Lung (tissue), 17 donors: ENCODE measurements at places on chromosomes 5 and 9. TPM values are rescaled to one million over a fixed set of nuclear protein-coding genes. Genes with fewer than 3 reads are reported as not detected.
A peak's percentile ranks its signal among the peaks of the same experiment; 100 is the strongest.

DNA sequence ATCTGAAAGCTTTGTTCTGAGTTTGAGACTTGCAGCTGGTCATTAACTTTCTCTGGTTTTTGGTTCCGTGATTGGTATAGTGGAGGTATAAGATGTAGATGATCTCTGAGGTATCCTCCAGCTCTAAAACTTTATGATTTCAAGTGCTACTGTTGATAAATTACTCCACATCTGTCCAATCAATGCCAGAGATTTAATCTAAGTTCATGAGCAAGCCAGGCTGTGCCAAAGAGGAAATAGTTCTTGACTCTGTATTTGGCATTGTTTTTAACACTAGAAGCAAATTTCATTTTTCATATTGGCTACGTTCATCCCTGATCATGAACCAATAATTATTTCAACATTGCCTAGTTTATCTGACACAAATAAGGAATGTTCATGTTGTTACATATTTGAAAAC is 28.5 kb upstream of the CHD1 start:
- no peaks in the 10 kb centered on the region for H3K4me1 ChIP-seq
- H3K27ac ChIP-seq: no peak overlapping the region
- DNase-seq: no peak
- no peaks in the 10 kb centered on the region for H3K27me3 ChIP-seq
- no peaks in the 10 kb centered on the region for H3K36me3 ChIP-seq
- no peak overlapping the region for H3K4me3 ChIP-seq

DNA sequence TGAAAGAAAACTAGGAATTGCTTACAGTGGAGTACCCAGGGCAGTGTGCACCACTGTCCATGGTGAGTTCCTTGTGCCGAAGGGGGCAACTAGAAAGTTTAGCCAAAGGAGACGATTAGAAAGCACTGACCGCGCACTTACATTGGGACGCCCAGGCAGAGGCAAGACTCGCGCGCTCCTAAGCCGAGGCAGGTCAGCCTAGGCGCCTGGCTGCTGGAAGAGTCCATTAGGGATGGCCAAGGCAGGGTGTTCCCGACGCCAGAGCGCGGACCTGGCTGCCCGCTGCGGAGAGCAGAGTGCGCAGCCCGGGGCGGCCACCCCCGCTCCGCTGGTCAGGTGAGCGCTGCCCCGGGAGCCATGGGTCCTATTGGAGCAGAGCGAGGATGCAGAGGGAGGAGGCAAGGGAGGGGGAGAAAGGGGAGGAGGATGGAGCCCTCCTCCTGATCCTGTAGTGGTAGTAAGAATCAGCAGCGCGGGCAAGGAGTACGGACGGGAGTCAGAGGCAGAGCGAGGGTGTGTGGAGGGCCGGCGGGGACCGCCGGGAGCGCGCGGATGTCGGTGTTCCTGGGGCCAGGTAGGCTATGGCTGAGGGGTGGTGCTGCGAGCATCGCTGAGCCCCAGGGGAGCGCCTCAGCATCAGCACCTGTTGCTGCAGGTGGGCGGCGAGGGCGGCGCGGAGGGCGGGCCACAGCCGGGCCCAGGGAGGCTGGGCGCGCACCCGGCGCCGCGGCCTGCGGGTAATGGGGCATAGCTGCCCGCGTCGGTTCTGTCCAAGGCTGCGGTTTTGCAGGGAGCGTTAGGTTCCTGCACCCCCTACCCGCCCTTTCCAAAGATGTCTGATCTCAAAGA is at the start of gene ADGRV1:
Gene ADGRV1 (plus strand): TSS at position 454 of the 849 bp plus-strand sequence. CDS start 99 bp downstream, at position 553.
- peak; percentile 83 for DNase-seq
- H3K4me3 ChIP-seq: peak within 1 kb of the TSS; percentile 42
- H3K27ac ChIP-seq: no peak within 1 kb of the TSS

DNA sequence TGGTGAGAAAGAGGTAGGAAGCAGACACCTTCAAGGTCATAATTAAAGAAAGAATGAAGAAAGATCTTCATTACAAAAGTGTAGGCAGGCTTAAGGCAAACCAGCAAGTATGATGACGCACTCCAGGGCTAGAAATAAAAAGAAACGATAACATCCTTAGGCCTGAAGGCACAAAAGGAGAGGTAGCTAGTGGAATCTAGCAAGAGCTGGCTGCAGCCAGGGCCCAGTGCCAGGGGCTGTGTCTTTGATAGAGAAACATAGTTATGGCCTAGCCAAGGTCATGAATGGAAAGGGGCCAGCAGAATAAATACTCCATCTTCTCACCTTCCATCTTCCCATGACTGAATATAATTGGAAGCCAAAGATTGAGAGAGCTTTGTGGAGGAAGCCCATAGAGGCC is 6.8 kb upstream of the SH3TC2 start:
- H3K4me1 ChIP-seq: peaks cover 3% of the 10 kb centered on the region
- no peak overlapping the region for H3K27ac ChIP-seq
- DNase-seq: no peak
- no peak overlapping the region for H3K4me3 ChIP-seq
- no peaks in the 10 kb centered on the region for H3K36me3 ChIP-seq

GRCh38 chr5:142819825-142820224 is 49.6 kb downstream of the ARHGAP26 start:
- no peak overlapping the region for H3K27ac ChIP-seq
- no peaks in the 10 kb centered on the region for H3K36me3 ChIP-seq
- H3K4me1 ChIP-seq: peaks cover 7% of the 10 kb centered on the region
- H3K4me3 ChIP-seq: no peak overlapping the region

GRCh38 chr5:151822141-151822540 is 50.4 kb downstream of the G3BP1 start:
- H3K4me3 ChIP-seq: no peak overlapping the region
- no peaks in the 10 kb centered on the region for H3K27me3 ChIP-seq
- H3K36me3 ChIP-seq: peaks cover 2% of the 10 kb centered on the region
- peaks cover 3% of the 10 kb centered on the region for H3K4me1 ChIP-seq

DNA sequence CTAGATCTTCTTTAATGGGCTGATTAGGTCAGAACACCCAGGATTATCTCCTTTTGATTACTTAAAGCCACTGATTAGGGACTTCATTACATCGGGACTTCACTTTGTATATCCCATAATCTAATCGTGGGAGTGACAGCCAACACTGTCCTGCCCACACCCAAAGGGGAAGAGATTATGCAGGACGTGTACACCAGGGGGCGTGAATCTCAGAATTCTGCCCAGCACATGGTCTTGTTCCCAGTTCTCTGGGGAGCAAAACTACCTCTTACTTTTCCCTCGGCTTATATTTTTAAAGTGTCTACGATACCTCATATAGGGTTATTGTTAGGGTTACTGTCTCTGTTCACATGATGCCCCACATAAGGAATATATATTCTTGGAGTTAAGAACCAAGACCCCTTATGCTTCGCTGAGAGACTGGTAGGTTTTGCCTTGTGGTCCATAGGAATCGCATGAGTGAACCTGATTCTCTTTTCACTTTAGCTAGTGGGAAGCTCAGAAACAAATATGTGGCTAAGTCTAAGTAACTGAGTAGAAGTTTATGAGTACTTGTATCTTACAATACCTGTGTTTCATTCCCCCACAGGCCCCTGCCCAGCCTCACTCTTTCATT is 192.7 kb downstream of the GNA14 start:
- H3K4me3 ChIP-seq: no peak overlapping the region
- H3K4me1 ChIP-seq: peaks cover 8% of the 10 kb centered on the region
- peaks cover 3% of the 10 kb centered on the region for H3K36me3 ChIP-seq
- no peak for DNase-seq

GRCh38 chr5:96207420-96207819 is 225.6 kb downstream of the PCSK1 start:
- no peaks in the 10 kb centered on the region for H3K36me3 ChIP-seq
- no peaks in the 10 kb centered on the region for H3K4me1 ChIP-seq
- no peak overlapping the region for H3K27ac ChIP-seq

DNA sequence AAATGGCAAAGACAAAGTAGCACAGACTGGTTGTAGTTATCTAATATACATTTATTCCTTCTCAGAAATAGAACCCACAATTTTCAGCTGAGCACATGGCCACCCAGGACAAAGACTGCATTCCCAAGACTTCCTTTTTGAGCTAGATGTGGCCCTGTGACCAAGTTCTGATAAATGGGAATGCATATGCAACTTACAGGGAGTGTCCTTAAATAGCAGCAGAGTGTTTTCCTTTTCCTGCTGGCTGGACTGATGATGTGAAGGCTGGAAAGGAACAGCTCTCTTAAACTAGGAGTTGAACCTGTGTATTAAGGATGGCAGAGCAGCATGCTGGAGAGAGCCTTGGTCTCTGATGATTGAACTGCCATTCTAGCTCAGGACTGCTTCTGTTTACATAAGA is 74.7 kb upstream of the TNPO1 start:
- no peaks in the 10 kb centered on the region for H3K27me3 ChIP-seq
- H3K4me1 ChIP-seq: no peaks in the 10 kb centered on the region
- no peaks in the 10 kb centered on the region for H3K36me3 ChIP-seq
- H3K27ac ChIP-seq: no peak overlapping the region
- H3K4me3 ChIP-seq: no peak overlapping the region

- no peaks in the 10 kb centered on the region for H3K36me3 ChIP-seq
- H3K4me1 ChIP-seq: no peaks in the 10 kb centered on the region
Observed at GRCh38 chr5:96315431-96315830, 117.6 kb downstream of the PCSK1 start.

DNA sequence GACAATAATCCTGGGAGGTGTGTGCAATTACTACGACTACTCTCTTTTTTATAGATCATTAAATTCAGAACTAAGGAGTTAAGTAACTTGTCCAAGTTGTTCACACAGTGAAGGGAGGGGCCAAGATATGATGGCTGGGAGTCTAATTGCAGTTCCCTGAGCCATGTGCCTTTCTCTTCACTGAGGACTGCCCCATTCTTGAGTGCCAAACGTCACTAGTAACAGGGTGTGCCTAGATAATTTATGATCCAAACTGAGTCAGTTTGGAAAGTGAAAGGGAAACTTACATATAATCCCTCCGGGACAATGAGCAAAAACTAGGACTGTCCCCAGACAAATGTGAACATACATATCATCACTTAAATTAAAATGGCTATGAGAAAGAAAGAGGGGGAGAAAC is 20.2 kb downstream of the IL7R start:
- no peak overlapping the region for H3K27ac ChIP-seq
- H3K4me1 ChIP-seq: no peaks in the 10 kb centered on the region
- H3K27me3 ChIP-seq: no peaks in the 10 kb centered on the region

GCNT4 gene
- total RNA-seq: 2.8 TPM

DDX4 gene
- not detected for total RNA-seq
